OCI-LY7 (cell line): ENCODE measurements at places on chromosomes 6 and 20. TPM values are rescaled to one million over a fixed set of nuclear protein-coding genes. Genes with fewer than 3 reads are reported as not detected.

Gene TREM2
- total RNA-seq: not detected in 2 replicates

Gene FRS3
- 7.9 and 8.7 TPM in 2 replicates for total RNA-seq

Gene ZNF165
- total RNA-seq: 3.1 and 3.2 TPM in 2 replicates

Gene GNAS-AS1
- 11.6 and 11.7 TPM in 2 replicates for total RNA-seq

Gene ENPP1
- total RNA-seq: 0.34 and 0.39 TPM in 2 replicates

Gene MOG
- total RNA-seq: not detected in 2 replicates

Gene OR12D3
- not detected in 2 replicates for total RNA-seq

Gene ASF1A
- 46.0 and 46.8 TPM in 2 replicates for total RNA-seq

Gene OVOL2
- not detected in 2 replicates for total RNA-seq

Gene BRD2
- total RNA-seq: 326 and 361 TPM in 2 replicates

Gene HLA-DRB1
- total RNA-seq: 98.1 and 111 TPM in 2 replicates

Gene GRM1
- total RNA-seq: not detected in 2 replicates

Gene SHLD1
- 31.2 and 31.5 TPM in 2 replicates for total RNA-seq

Gene DDX43
- not detected in 2 replicates for total RNA-seq

Gene NOX3
- total RNA-seq: not detected in 2 replicates

Gene C20orf141
- not detected in 2 replicates for total RNA-seq

Gene DUSP15
- 0.61 TPM in 1 of 2 replicates, not detected in the other for total RNA-seq

Gene TMEM200A
- total RNA-seq: not detected in 2 replicates

Gene PXDC1
- not detected in 2 replicates for total RNA-seq

Gene PBX2
- 77.3 and 80.5 TPM in 2 replicates for total RNA-seq

Gene TPD52L1
- not detected in 2 replicates for total RNA-seq
